Stimulated activated CD8-positive, alpha-beta memory T cell treated with anti-CD3 and anti-CD28 coated beads, Interleukin-7, amount 100 ng/mL, for 4 hours (primary cell): ENCODE measurements at places on chromosomes 16 and 17.

DNA sequence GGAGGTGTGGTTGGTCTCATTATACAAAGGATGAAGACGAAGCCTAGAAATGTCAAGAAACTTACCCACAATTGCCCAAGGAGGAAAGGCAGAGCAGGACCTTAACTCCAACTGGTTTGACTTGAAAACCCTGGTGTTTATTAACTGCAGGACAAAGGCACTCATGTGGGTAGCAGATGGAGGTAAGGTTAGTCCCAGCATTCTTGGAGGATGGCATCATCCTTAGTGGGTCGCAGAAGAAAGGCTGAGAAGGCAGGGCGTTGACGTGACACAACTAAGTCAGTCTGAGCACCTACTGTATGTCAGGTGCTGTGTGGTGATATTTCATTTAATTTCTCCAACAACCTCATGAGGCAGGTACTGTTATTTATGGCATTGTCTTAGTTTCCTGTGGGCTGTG lies 101.3 kb downstream of the HAPSTR1 start:
- DNase-seq, result no peak

DNA sequence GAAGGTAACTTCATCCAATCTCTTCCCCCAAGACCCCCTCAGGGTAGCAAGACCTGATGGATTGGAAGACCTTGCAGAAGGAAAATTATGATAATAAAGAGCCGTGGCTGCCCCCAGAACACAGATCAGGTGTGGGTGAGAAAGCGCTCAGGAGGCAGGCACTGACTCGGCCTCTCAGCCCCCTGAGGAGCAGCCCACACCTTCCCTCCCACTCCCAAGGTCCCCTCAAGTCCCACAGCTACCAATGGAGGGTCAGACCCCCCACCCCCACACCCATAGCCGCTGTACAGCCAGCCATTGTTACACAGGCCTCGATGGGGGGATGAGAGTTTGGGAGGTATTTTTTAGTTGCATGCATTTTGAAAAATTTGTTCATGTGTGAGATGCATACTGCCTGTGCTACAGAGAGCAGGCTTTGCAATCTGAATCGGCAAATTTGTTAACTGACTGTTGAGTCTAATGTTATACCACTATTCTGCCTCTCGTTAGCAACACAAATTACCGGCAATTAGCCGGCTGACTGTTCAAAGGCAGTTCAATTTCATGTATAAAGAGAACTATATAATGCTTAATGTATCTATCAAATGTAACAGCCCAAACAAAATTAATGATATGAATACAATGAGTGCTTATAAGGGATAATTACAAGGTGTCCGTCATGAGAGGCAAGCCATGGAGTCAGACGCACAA lies 211.7 kb downstream of the C16orf78 start:
- no peak for DNase-seq

DNA sequence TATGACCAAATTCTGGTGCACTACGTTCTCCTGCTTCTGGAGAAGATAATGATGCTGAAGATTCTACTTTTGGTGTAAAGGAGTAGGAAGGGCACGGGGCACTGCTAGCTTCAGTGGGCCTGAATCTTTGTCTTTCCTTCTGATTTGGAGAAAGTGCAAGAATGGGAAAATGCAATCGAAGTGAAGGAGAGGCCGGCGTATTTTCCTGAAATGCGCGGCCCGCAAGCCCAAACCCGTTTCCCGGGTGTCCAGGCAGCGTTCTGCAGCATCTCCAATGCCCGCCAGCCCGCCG lies 372 bp upstream of the NDE1 start:
- no peak for DNase-seq

- no peak for DNase-seq
Observed at GRCh38 chr16:56631832-56632155, 665 bp upstream of the MT1M start.

DNA sequence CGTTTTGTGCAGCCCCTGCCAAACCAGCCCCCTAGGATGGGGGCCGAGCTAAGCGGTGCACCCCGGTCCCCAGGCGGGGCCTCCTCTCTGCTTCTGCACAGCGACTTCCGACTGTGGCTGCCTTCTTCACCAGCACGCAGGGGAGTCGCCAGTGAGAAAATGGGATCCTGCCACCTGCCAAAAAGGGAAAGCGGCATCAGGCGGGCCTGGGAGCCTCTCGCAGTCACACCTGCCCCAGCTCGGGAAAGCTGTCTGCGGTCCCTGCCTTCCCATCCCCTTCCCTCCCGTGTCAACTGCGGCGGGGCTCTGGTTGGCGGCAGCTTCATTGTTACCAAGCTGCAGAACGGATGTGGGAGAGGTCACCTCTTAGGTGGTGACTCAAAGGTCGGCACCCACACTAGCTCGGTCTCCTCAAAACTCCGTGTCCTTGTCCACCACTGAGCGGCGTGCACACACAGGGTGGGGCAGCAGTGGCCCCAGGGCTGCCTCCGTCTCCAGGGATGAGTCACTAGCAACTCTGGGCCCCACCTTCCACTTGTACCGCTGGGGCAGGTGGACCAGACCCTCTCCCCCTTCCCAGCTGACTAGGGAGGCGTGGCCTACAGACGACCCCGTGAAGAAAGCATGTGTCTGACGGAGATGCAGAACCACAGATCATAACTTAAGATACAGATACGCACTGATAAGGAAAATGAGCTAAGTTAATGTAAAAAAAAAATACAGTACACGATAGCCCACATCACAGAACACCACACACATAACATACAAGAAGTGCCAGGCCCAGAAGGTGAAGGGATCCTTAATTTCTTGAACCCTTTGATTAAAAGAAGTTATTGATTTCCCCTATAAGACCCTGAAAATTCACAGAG lies 1.5 kb upstream of the PCYT2 start:
- DNase-seq, result no peak

- no peak for DNase-seq
Observed at GRCh38 chr16:14437426-14437825, 192.6 kb downstream of the PARN start.

DNA sequence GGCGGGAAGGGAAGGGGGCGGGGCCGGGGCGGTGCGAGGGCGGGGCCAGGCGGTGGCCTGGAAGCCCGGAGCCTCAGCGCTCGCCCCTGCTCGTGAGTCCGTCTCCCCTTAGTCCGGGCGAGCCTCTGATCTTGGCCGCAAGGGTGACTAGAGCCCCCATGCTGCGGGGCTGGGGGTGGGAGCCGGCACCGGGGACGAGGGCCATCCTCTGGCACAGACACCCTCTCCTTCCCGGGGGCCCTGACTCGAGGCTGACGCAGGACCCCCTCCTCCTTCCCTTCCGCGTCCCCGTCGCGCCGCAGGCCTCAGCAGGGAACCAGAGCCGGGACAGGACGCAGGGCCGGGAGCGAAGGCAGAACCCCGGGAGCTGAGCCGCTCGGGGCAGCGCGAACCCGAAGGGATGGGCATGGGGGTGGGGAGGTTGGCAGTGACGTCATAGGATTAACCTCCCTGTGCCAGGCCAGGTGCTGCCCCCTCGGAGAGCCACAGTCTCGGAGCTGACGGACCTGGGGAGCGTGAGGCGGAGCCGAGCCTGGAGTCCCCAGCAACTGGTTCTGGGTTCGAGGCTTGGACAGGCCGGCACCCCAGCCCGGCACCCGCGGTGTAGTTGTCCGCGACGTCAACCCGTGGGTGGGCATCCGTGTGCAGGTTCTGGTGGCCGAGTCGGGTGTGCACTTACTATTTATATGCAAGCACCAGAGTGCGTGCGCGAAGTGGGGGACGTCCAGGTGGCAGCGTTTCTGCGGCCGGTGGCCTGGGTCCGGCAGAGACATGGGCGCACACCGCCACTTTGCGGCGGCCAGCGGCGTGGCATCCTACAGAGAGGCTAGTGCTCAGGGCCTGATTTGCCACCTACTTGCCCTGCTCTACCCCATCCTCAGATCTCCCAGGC lies 503 bp upstream of the PLCD3 start:
- DNase-seq, result peak; percentile 64

DNA sequence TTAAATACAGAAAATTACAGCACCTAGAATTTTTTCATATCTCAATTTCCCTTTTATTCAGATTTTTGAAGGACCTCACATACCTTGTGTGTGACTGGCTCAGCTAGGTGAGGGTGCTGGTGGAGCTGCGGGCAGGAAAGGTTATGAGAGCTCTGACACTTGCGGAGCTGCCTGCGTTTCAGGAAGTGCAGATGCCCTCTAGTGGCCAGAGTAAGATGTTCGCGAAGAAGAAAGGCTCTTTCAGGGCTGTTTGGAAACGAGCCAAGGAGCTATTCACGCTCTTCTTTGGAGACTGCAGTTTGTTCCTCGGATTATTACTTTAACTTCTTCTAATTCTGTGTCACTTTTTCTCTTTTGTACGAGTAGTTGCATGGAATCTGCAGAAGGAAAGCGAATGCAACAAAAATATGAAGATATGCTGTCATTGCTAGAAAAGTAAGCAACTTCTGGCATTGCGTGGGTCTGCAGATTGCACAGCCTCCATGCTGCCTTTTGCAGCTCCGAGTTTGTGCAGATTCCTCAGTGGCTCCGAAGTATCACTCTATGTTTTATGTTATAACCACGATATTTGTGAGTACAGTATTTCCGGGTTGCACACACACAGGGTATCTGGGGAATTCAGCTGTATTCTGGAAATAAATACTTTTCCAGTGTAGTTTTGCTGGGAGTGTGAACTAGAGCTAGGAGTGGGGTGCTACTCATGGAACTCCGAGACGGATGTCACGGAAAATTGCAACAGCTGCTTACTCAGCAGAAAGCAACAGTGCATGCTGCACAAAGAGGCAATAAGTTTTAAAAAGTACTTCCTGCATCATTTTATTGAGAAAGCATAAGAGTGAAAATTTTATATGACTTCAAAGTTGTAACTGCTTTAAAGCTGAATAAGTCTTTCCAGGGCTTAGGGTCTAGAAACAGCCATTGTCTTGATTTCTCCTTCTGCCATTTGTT lies 46.3 kb downstream of the DNAH9 start:
- DNase-seq, result no peak

DNA sequence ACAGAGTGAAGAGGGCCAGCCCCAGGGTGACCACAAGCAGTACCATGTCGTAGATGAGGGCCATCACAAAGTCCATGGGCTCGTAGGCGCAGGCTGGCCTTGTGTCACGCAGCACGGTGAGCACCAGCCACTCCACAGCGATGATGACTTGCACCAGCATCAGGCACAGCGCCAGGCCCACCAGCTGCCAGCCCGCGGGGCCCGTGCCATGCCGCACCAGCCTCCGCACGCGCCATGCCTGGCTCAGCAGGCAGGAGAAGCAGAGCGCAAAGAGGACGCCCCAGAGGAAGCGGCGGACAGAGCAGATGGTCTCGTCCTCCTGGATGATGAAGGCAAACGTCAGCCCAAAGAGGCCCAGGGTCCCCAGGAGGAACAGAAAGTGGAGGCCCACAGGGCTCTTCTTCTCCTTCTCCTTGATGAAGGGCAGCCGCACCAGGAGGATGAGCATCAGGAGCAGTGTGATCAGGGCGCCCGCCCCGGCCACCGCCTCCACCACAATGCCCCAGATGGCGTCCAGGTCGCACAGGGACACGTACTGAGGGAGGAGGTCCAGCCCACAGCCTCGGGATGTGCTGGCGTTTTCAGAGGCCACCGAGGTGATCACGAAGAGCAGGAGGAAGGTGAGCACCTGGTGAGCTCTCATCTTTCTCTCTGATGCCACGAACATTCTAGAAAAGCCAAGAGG lies 12.3 kb downstream of the GPRC5B start:
- no peak for DNase-seq

- no peak for DNase-seq
Observed at GRCh38 chr16:47258874-47259461, 115.2 kb upstream of the NETO2 start.

DNA sequence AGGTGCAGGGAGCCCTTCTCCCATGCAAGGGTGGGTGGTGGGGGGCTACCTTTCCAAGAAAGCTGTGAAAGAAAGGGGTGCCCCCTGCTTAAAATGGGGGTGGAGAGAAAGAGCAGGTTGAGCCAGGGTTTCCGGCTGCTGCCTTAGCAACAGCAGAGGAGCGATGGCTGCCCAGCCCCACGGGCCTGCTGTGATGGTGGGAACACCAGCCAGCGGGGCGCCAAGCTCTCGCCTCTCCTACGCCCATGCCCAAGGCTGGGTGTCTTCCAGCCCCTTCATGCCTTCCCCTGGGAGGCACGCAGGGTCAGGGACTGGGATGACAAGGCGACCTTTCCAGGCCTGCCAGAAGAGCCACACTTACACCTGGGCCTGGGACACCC lies 3.0 kb downstream of the FMNL1 start:
- no peak for DNase-seq

GRCh38 chr17:42179911-42180410 lies 981 bp downstream of the KCNH4 start:
- DNase-seq, result no peak

- DNase-seq, result no peak
Observed at GRCh38 chr17:60510723-60511122, 15.3 kb downstream of the APPBP2 start.

DNA sequence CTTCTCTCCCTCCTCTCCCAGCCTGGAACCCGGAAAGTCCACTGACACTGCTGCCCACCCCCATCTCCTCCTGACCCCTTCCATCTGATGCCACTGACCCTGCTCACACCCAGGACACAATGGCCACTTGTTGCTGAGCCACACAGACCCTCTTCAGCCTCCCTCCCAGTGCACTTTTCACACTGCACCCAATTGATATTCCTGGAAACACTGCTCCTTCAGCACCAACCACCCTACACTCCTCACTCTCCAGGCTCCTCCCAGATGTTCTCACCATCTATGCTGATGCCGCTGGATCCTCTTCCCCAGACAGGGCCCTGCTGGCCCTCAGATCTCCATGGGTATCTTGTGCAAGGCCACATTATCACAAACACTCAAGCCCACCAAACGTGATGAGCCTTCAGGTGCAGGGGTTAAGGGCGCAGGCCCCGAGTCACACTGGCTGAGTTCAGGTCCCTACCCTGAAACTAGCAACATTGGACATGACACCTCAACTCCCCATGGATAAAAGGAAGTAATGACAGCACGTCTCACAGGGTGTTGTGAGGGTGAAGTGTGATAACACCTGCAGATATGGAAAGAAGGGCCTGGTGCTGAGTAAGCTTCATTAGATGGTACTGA lies 238.1 kb downstream of the ZNF423 start:
- no peak for DNase-seq

DNA sequence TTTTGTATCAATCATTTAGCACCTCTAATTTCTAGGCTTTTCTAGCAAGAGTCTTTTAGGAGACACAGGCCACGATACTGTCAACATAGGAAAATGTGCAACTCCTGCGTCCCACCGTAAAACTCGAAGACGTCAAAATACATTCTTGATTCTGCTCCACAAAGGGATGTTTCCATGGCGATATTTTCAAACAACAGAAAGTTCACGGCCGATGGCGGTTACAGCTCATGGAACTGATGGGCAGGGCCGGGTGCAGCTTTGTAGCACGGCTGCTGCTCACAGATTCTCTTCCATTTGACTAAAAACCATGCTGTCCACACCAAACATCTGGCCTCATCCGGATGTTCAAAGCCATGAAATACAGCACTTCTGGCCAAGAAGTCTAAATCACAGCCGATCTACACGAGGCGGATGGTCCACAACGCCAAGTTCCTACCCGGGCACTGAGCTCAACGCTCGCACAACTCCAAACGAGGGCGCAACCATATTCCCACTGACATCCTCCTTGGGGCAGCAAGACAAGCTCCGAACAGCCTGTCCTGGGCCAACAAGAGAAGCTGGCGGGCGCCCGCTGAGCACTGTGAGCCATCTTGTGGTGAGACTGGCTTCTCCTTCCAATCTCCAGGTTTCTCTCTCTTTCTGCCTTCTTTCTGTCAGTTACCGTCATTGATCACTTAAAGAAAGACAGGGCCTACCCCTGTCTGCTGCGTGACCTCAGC lies 79.8 kb downstream of the ZNF778 start:
- no peak for DNase-seq
